ENCODE measurements at places on chromosomes 2 and 18. TPM values are rescaled to one million over a fixed set of nuclear protein-coding genes. Genes with fewer than 3 reads are reported as not detected.

DNA sequence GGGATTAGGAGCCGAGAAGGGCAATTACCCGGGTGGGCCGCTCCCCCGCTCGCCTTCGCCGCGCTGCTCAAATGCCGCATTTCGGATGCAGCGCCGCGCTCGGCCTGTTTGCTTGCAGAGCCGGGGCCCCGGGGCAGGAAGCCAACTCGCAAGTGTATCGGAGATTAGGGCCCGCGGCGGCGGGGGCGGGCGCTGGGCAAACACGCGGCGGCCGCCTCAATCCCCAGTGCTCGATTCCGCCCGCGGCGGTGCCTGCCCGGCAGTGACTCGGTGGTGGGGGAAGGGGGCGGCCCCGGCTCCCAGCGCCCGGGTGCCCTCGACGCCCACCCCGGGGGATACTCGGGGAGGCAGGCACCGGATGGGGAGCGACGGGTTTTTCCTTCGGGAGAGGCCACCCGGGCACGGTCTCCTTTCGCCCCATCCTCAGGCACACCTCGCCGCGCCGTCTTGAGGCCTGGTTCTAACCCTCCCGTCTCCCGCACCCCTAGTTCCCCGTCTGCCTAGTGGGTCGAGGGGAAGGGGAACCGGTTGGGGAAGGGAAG is 26.6 kb upstream of the NOTO start:
- DNase-seq = peak; percentile 62

DNA sequence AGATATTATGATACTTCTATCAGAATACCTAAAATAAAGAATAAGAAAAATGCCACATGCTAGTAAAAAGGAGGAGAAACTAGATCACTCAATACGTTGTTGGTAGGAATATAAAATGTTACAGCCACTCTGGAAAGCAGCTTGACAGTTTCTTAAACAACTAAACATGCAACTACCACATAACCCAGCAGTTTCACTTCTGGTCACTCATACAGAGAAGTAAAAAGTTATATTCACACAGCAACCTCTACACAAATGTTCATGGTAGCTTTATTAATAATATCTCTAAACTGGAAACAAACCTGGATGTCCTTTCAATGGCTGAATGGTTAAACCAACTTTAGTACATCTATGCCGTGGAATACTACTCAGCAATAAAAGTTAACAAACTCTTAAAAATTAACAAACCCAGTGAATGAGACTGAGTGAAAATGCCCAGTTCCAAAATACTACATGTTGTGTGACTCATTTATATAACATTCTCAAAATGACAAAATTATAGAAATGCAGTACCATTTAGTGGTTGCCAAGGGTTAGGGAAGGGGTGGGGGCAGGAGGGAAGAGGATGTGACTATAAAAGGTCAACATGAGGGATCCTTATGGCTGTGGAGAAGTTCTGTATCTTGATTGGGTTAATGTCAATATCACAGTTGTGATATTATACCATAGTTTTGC is 124.1 kb downstream of the MMADHC start:
- no peak for DNase-seq

GRCh38 chr2:200618590-200619021 is 32.8 kb downstream of the AOX1 start:
- peak; percentile 78 for DNase-seq

- no peak for DNase-seq
Measured at GRCh38 chr2:233434666-233435330, 80.5 kb downstream of the DGKD start.

SCN7A gene
- total RNA-seq = 0.90 TPM
